ENCODE measurements at places on chromosomes 12 and 14.

DNA sequence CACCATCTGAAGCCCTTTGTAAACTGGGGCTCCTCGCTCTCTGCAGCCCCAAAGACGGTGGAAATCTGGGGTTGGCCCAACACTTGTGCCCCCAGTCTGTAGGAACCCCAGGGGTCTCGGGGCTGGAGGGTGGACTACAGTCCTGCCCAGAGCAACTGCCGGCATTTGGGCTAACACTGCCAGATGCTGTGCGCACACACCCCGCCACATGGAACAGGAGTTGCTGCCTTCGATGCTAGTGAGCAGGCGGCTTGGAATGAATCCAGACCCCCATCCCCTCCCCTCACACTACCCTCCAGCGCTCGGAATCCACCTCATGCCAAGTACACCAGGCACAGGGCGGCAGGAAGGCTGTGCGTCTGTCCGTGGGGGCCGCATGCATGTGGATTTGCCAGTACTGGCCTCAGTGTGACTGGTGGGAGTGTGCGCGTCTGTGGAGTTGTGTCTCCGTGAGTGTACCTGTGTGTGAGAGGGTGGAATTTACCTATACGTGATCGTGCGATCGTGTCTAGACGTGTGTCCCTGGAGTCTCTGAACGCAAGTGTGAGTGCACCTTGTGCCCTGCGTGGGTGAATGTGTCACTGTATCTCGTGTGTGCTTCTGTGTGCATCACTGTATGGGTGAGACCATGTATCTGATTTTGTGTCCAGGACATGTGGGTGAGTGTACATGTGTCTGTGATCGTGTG is 5.1 kb downstream of the LHX5 start:
- no peak for DNase-seq

DNA sequence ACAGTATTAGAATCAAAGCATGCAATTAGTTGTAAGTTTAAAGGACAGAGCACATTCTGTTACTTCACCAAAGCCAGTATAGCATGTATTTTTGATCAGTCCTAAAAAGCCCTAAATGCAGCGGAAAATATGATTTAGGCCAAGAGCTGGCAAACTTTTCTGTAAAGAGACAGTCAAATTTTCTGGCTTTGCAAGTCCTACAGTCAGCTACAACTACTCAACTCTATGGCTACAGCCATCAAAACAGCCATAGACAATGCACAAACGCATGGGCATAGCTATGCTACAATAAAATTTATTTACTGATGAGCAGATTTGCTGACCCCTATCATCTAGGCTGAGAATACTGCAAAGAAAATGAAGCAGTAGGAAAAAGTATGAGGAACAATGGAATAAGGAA is 52.9 kb downstream of the ATXN2 start:
- DNase-seq: no peak

GRCh38 chr12:6532927-6533652 is 1.2 kb upstream of the GAPDH start:
- DNase-seq: no peak

DNA sequence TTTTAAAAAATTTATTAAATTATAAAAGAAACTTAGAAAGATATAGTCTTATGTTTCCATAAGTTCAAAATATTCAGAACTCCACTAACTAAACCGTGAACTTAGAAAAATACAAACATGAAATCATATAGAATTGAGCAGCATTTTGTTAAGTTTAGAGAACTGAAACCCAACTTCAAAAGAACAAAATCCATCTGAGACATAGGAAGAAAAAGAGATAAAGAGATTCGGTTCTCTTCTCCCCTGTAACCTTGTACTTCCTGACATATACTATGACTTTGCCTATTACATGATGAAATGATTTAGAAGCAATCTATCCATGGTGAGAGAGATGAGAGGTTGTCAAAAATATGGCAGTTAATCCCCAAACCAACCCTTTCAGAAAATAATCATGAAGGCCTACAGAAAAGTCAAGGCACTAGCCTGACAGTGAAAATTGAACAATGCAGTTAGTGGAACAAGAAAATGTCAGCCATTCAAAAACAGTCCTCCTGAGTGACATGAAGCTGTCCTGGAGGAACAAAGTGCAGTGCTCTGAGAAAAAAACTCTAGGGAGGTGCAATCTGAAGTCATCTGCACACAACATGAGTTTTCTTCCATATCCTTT is 44.0 kb downstream of the C12orf50 start:
- DNase-seq: no peak

DNA sequence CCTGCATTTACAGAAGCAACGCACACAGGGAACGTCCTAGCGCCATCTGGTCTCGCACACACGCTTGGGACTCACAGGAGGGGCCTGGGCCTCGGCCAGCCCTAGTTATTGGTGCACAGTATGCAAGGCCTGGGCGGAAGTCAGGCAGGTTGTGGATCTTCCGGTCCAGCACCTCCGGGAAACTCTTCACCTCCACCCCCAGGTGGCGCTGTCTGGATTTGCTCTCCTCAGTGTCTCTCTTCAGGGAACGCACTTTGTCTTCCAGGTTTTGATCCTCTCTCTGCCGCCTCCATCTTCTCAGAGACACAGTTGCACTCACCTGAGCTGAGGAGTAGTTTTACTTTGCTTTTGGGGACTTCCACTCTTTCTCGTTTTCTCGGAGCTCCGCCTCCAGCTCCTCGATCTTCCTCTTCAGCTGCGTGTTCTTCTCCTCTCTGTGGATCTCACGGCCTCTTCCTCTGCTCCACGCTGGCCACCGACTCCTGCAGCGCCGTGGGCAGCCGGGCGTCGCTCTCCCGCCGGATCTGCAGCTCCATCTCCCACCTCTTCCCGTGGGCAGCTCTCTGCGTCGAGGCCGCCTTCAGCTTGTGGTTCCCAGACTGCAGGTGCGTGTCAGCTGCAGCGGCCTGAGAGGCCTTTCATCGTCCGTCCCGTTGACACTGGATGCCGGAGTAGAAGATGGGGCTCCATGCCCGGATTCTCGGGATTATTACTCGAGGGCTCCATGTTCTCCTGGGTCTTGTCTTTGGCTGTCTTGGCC is 933.8 kb downstream of the TMEM121 start:
- peak; percentile 66 for DNase-seq

GRCh38 chr14:74480046-74480445 is 13.1 kb downstream of the NPC2 start:
- no peak for DNase-seq

GRCh38 chr14:55749201-55749812 is 169.3 kb downstream of the KTN1 start:
- DNase-seq: no peak

GRCh38 chr14:95561001-95561412 is 26.2 kb downstream of the GLRX5 start:
- DNase-seq: peak; percentile 85

DNA sequence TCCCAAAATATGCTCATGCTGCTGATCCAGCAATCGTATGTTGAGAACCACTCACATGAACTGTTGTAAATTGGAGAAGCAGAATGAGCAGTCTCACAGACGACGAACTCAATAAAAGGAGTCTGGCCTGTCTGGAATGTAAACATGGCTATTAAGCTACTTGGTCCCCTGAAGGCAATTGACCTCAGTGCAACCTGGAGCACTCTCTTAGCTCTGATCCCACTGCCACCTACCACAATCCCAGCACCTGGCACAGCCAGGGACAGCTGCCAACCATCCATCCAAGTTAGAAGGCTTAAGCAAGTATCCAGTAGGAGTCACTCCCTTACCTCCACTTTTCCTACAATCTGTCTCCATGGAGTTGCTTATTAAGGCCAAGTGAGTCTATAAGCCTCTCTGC is 406.9 kb upstream of the CLEC14A start:
- no peak for DNase-seq

DNA sequence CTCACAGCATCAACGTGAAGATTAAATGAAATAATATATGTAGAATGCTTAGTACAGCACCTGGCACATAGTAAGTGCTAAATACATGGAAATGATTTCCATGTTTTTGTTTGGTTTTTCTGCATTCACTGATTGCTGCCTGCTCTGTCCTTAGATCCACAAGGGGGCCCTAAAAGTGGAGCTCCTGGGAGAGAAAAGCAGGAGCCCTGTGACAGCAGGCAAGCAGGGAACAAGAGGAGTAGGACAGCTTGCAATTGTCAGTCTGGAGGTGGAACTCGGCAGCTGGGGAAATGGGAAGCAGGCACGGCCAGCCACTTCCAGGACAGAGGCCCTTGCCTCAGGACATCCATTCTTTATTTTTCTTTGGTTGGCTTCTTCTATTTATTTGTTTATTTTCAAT is 292.9 kb downstream of the BMP4 start:
- DNase-seq: no peak

DNA sequence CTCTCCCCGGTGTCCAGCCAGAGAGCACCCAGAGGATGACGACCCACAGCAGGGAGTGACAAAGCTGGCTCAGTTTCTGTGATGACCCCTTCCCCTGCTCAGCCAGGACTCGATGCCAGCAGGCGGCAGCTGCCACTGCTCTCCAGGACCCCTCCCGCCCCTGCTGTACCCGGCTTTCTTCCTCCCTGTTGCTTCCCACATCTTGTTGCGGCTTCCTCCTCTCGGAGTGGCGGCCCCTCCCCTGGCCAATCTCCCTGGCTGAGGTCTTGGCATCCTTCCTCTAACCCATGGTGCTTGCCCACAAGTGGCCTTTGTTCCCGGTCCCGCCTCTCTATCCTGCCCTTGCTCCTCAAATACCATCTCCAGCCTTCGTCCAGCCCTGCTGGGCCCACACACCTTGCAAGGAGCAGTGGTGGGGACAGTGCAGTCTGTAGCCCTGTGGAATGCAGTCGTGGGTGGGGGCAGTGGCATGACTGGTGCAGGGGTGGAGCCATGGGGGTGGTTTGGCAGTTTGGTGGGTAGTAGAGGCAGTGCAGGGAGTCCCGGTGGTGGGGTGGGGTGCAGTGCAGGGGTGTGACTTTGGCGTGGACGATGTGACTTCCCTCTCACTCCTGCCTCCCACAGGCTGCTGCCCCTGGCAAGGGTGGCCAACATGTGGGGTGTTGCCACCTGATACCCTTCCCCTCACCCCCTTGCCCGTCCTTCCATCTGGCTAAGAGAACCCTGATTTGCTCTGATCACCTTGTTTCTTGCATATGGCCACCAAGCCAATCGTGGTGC is 16.3 kb upstream of the BEGAIN start:
- no peak for DNase-seq

GRCh38 chr12:11812241-11812585 is 162.7 kb downstream of the ETV6 start:
- no peak for DNase-seq

GRCh38 chr12:8969861-8970411 is 19.4 kb upstream of the KLRG1 start:
- no peak for DNase-seq

GRCh38 chr14:57746563-57746962 is 119.3 kb downstream of the SLC35F4 start:
- no peak for DNase-seq

GRCh38 chr14:33357225-33358010 is 418.7 kb downstream of the NPAS3 start:
- DNase-seq: no peak

GRCh38 chr14:94100847-94101246 is 9.7 kb upstream of the IFI27 start:
- DNase-seq: no peak

- DNase-seq: peak; percentile 27
Measured at GRCh38 chr12:54596526-54596946, 8.1 kb upstream of the PPP1R1A start.

- DNase-seq: no peak
Measured at GRCh38 chr14:104349950-104350349, 211.6 kb downstream of the KIF26A start.

DNA sequence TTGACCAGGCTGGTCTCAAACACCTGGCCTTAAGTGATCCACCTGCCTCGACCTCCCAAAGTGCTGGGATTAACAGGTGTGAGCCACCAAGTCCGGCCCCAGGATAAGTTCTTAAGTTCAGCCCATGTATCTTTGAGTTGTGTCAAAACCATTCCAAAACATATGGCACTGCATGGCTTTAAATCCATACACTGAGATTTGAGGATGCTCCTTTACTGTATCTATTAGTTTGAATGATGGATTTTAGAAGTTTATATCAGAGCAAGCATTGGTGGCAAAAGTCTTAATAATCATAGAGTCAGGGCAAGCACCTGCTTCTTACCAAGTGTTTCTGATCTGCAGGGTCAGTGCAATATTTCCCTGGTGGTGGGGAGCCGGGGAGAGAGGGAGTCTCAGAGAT is 6.1 kb downstream of the KRT6B start:
- no peak for DNase-seq

DNA sequence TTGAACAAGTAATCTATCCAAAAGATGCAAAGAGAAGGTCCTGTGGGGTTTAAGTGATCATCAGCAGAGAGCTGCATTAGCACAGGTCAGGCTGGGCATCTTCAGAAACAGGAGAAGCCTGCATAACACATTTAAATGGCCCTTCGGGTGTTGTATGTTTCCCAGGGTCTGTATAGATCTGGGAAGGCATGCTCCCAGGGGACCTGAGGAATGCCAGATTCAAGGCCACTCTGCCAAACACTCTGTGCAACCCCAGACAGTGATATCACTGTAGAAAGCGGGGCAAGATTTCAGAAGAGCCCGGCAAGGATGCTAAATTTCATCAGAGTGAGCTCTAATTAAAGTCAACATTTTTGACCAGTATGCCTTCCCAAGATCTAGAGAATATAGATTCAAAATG is 92.9 kb downstream of the ARMH4 start:
- no peak for DNase-seq

- DNase-seq: no peak
Measured at GRCh38 chr12:23699031-23699430, 250.4 kb downstream of the SOX5 start.

- peak; percentile 57 for DNase-seq
Measured at GRCh38 chr14:49634547-49635334, at the start of gene DNAAF2. Gene DNAAF2, minus strand, starts transcription at chr14:49635244. Its CDS starts 95 bp downstream, at chr14:49635149.

DNA sequence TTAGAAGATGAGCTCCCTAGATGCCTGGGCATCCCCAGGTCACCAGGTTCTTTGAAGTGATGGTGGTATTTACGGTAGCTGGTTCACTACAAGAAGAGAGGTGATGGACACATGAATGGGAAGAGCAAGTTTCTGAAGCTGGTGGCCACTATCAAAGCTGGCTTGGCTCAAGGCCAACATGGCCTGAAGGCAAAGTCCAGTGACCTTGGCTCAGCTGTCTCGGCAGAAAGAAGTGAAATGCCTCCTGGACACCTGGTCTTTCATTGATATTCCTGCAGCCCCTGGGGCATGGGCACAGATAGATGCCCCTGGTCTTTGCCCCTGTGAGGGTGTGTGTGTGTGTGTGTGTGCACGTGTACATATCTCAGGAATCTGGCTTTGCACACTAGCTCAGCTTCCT is 441.8 kb upstream of the TMPO start:
- DNase-seq: no peak

- no peak for DNase-seq
Measured at GRCh38 chr12:14999021-14999694, 26.3 kb downstream of the PDE6H start.

- no peak for DNase-seq
Measured at GRCh38 chr12:68630598-68630997, 19.9 kb downstream of the RAP1B start.

GRCh38 chr14:52338051-52338681 is 24.1 kb downstream of the PTGER2 start:
- DNase-seq: no peak

- no peak for DNase-seq
Measured at GRCh38 chr12:109967383-109968031, 28.7 kb downstream of the GIT2 start.

- DNase-seq: no peak
Measured at GRCh38 chr12:77553976-77554619, 276.6 kb upstream of the NAV3 start.

Data from stimulated activated CD4-positive, alpha-beta T cell treated with anti-CD3 and anti-CD28 coated beads, Interleukin-4, amount 100 ng/mL, for 4 hours (primary cell).